T-helper 2 cell (primary cell): ENCODE measurements at places on chromosomes 3 and 15.

DNA sequence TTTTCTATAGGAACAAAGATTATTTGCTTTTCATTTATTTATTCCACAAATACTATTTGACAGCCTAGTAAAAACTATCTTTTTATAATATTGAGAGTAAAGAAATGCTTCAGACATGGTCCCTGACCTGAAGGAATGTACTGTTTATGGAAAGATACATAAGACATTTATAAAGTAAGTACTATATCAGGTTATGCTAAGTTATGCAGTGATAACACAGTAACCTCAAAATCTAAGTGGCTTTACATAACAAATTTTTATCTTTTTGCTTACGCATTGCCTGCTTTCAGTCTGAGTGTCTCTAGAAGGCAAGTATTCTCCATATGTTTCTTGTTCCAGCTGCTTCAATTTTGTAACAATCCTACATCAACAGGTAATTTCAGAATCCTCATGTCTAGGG is 694.0 kb downstream of the SQOR start:
- no peak for DNase-seq

- peak; percentile 68 for DNase-seq
Measured at GRCh38 chr3:186953011-186953487, 22.7 kb downstream of the ST6GAL1 start.

DNA sequence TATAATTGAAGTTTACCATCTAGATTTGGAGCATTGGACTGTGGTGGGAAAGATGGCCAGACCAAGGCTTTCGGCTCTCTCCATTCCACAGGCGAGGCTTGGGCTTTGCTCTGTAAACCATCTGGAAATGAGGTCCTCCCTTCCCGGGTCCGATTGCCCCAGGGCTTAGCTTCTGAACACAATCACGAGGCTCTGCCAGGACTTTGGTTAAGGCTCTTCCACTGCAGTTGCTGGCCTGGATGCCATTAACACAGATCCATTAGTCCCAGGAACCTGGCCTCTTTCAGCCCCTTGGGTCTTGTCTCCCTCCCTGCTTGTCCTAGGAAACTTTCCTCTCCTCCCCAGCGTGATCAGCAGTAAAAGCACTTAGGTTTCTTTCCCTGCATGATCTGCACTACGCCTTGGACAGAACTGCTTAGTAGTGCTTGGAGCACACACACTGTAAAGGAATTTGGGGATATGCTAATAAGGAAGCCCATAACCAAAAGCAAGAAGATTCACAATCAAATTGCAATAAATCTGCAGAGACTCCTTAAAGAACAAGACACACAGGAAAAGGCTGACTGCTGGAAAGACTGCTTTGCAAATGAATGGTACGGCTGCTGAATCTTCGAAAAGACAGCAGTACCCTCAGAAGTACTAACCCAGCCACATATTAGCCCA is 154.3 kb downstream of the ECT2 start:
- no peak for DNase-seq

- DNase-seq = no peak
Measured at GRCh38 chr3:153631664-153632063, 469.6 kb downstream of the RAP2B start.

GRCh38 chr3:119219069-119219468 is 21.6 kb downstream of the B4GALT4 start:
- DNase-seq = no peak

DNA sequence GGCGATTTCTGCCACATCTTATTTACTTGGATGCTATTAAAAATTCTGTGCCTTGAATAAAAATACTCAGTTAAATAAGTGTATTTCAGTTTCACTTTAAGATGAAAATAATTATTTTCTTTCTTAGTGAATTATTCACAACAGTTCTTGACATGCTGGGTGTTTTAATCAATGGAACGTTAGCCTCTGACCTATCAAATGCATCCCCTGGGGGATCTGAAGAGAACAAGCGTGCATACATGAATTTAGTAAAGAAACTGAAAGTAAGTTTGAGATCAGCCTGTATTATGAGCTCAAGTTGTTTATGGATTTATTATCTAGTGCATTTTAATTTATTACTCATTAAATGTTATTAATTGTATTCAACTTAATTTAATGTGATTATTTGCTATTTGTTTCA is 597 bp downstream of the P2RY12 start:
- no peak for DNase-seq

GRCh38 chr15:42723068-42723467 is 13.9 kb downstream of the CDAN1 start:
- no peak for DNase-seq

DNA sequence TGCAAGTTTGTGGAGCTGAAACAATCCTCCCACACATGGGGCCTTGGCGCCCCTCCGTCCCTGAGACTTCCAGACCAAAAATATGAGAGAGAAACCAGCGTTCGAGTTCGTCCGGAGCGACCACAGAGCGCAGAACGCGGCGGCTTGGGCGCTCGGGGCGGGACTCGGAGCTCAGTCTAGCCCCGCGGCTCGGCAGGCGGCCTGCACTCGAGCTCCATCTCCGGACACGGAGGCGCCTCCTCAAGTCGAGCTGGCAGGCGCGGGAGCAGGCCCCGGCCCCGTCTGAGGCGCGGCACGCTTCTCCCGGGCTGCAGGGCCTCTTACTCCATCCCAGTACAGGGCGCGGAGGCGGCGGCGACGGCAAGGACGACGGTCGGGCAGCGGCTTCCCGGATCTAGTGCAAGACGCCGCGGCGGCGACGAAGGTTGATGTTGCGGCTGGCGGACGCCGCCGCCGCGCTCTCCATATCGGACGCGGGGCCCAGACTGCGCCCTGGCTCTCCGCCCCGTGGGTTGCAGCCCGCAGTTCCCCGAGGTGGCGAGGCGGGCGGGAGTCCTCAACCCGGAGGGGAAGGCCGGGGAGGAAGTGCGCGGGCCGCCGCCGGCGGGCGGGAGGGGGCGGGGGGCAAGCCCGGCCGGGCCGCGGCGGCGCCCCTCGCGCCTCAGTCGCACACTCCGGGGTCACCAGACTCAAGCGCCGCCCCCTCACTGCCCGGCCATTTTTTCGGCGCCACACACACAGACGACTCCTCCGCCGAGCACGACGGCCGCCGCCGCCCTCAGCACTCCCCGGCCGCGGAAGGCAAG is 674 bp downstream of the MSL2 start:
- peak; percentile 78 for DNase-seq

- DNase-seq = no peak
Measured at GRCh38 chr3:61768284-61769037, 207.1 kb downstream of the PTPRG start.

GRCh38 chr3:169610888-169611291 is 52.6 kb downstream of the MECOM start:
- DNase-seq = no peak

DNA sequence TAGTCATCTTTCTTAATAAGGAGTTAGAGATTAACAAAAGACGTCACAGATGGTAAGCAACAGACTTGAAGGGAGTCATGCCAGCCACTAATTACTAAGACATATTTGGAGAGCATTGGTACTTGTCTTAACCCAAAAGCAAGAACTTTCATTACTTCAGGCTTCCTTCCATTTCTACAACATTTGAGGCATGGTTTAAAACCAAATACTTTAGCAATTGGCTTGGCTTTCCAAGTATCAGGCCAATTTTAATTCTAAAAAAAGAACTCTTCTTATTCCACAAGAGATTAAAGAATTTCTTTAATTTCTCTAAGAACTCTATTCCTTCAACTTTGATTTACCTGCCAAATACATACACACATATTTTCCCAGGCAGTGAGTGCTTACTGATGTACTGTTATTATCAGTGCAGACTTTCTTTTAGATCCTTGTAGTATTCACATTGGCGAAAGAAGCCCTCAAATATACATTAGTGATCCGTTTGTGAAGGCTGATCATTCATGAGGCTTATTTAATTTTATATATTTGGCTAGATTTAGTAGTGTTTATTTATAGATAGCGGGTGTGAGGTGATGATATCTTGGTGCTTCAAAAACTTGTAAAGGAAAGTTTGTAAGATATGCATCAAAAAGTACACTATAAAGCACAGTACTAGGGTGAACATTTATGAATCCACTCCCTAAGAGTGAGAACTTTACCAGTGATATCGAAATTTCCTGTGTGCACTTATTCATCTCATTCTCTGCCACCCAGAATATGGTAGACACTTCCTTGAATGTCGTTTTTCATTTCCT is 229.2 kb downstream of the MFSD1 start:
- DNase-seq = no peak

- no peak for DNase-seq
Measured at GRCh38 chr3:47612178-47612577, 33.5 kb upstream of the CSPG5 start.

DNA sequence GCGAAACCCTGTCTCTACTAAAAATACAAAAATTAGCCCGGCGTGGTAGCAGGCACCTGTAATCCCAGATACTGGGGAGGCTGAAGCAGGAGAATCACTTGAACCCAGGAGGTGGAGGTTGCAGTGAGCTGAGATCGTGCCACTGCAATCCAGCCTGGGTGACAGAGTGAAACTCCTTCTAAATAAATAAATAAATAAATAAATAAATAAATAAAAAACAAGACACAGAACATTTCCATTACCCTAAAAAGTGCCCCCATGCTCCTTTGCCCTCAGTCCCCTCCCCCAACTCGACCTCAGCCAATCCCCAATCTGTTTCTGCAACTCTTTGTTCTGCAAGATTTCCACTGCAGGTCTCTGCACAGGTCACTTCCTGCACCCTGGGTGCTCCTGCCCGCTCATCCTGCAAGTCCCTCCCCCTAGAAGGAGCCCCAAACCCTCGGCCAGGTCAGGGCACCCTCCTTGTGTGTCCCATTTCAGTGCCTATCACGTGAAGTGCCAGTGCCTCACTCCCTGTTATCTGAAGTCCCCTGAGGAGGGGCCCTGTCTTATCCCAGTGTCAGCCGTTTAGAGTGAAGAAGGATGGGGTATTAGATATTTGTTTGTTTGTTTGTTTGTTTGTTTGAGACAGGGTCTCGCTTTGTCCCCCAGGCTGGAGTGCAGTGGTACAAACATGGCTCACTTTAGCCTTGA is 1.1 kb downstream of the FAM240A start:
- DNase-seq = no peak

DNA sequence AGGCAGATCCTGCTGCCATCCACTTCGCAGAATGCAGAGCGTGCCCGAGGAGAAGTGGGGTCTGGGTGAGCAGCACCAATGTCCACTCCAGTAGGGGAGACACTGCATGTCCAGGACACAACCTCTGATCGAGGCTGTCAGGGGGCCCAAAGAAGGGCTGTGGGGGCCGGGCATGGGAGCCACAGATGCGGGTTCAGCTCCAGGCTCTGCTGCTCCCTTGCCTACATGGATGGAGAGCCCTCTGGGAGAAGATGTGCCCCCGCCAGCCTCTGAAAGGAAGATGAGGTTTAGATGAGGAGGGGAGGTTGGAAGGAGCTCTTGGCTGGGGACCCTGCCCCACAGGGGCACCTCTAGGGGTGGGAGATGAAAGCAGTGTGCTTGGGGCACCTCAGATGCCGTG is 75.4 kb downstream of the KLF13 start:
- DNase-seq = no peak

DNA sequence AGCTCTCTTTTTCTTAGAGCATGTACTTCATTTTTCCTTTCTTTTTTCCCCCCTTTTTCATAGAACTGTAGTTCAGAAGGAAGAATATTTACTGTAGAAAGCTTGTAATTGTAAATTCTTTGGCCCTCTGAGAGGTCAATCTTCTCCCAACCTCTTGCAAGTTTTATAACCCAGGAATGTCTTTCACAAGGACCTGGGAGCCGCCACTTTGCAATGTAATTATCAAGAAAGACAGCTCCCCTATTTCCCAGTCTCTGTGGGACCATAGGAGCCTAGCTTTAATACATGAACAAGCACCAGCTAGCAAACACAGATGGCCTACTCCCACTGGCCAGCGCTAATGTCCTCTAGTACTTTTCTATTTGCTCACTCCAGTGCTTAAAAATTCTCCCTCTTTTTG is 51.4 kb downstream of the NFKBIZ start:
- no peak for DNase-seq

- no peak for DNase-seq
Measured at GRCh38 chr15:57215881-57216280, 160.4 kb upstream of the CGNL1 start.

DNA sequence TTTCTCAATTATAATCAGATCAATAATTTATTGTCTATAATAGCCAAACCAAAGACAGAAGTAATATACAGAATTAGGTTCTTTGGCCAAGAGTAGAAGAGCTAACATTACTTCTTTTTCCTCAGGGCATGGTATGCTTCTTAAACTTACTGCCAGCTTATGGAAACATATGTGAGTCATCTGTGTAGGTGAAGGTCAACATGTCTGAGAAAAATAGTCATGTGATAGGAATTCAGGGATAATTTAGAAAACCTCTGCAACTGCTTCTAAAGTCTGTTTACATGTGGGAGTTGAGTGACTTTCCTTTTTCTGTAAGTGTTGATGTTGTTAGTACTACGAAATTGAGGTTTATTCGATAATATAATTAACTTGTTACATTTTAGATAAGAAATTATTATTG is 19.2 kb upstream of the MAP6D1 start:
- no peak for DNase-seq

DNA sequence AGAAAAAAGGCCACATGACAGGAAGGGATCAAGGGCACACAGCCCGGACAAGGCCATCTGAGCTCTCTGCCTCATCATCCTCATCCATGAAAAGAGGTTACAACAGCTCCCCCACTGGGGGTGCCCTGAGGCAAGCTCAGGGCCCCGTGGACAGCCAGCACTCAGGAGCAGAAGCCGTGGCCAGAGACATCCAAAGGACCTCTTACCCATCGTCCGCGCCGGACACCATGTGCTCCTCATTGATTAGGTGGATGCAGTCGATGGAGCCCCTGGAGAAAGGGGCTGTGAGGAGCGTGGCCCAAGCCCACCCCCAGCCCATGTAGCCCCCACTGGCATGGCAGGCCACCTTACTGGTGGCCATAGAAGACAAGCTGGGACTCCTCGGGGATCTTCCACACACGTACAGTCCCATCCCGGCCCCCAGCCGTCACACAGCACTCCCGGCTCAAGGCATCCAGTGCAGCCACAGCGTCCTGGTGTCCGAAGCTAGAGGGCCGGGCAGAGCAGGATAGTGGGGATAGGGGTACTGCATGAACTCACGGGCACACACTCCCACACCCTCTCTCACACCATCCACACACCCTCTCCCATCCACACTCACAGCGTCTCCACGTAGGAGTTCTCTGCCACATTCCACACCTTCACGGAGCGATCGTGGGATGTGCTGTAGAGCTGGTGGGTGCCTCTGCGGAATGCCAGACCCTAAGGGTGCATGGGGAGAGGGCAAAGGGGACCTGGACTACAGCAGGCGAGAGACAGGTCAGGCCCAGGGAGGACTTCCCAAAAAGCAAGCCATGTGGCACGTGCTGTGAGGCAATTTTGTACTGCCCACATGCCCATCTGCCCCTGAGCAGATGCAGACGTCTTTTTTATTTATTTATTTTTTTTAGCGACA is 6.5 kb downstream of the RRP9 start:
- no peak for DNase-seq

GRCh38 chr3:45497963-45498362 is 96.6 kb upstream of the LIMD1 start:
- DNase-seq = peak; percentile 46

GRCh38 chr3:195015021-195015420 is 255.9 kb downstream of the XXYLT1 start:
- DNase-seq = no peak

DNA sequence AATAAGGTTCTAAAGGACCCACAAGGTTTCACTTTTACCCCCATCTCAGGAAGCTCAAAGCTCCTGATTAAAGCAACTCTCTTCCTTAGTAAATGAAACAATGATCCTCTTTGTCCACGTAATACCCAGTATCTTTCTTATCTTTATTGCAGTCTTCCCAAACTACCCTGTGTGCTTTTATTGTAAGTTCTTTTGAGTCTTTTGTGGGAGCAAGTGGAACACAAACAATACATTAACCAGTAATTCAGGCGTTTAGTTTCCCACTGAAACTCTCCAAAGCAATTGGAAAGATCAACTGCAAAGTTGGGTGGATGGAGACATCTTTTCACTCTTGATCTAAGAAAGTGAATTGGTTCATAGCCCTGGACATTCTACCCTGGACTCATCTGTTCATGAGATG is 240.0 kb downstream of the ZNF621 start:
- DNase-seq = no peak
